ENCODE measurements at places on chromosomes 2 and 18. TPM values are rescaled to one million over a fixed set of nuclear protein-coding genes. Genes with fewer than 3 reads are reported as not detected.

The DES gene
- total RNA-seq = 1.5 TPM

GRCh38 chr2:26148501-26148900 is 24.4 kb upstream of the GAREM2 start:
- no peak for DNase-seq

GRCh38 chr2:142100970-142101369 is 29.8 kb downstream of the LRP1B start:
- DNase-seq = no peak

GRCh38 chr2:138964418-138964817 is 184.2 kb upstream of the NXPH2 start:
- DNase-seq = no peak

The ATP8B1 gene
- total RNA-seq = 4.6 TPM

GRCh38 chr18:31444142-31444541 is 3.4 kb upstream of the DSG3 start:
- no peak for DNase-seq

The SEPTIN10 gene
- total RNA-seq = 93.6 TPM

- no peak for DNase-seq
Observed at GRCh38 chr2:226742347-226742746, 57.3 kb downstream of the IRS1 start.

Data from H1 (cell line).